ENCODE measurements at places on chromosomes 1 and 21.

DNA sequence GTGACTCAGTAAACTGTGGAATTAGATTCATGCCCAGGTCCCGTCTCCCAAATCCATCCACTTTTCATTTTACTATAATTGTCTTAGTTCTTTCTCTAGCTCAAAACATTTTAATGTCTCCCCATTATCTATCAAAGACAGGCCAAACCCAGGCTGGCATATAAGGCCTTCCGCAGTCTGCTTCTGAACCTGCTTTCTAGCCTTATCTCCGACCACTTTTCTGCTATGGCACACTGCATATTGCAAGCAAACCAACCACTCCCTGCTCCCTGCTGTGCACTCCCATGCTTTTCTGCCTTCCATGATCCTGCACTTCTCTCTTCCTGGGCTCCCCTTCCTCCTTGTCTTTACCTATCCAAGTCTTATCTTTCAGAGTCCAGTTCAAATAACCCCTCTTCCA, 17.3 kb upstream of the PIGM start:
- DNase-seq = no peak

DNA sequence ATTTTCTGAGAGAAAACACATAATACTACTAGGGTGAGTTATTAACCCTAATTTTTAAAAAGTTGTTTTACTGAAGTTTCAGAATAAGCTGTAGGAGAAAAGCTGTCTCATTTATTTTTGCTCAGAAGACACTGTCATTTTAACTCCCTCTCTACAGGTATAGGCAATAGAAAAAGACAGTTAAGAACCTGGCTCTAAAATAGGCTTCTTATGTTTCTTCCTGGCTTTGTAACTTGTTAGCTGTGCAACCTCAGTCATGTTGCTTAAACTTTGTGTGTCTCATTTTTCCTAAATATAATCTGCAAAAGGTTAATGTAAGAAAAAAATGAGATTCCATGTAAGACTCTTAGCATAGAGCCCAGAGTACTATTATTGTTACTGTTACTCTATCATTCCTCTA, 64.4 kb downstream of the TTLL7 start:
- no peak for DNase-seq

GRCh38 chr1:185920602-185921001, 186.4 kb downstream of the HMCN1 start:
- no peak for DNase-seq

DNA sequence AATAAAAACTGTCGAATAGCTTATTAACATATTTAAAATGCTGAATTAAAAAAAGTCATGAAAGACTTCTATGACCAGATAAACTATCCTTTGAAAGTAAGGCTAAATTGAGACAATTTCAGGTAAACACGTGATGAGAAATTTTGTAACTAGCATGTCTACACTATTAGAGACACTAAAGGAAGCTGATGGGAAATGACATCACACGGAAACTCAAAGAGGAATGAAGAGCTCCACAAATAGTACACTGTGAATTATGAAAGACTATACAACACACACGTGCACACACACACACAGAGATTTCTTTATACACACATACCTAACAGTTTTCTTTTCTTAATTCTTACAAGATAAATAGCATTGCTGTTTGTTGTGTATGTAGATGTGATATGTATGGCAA, 70.9 kb upstream of the PLA2G4A start:
- DNase-seq = no peak

DNA sequence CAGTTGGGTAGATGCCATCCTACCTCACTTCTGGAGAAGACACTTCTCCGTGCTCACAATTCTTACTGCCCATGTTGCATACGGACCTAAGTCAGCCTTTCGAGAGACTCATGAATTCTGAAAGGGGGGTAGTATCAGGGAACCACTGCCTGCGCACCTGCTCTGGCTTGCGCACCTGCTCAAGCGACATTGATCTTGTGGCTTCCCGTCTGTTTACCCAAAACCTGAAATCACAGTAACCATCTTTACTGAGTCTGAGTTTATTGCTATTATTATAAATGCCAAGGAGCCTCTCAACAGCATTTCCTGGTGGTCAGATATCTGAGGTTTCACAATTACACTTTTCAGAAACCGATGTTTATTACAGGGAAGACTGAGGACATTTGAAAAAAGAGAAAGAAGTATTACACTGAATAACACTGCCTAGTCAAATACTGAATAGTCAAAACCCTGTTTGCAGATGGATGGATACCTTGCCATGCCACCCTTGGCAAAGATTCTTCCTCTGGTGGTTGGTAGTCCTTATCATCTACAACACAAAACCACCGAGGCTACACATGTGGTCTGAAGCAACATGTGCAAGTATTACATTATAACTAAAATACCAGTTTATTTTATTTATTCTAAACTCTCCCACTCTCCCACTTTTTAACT, 208.7 kb downstream of the SIPA1L2 start:
- no peak for DNase-seq

DNA sequence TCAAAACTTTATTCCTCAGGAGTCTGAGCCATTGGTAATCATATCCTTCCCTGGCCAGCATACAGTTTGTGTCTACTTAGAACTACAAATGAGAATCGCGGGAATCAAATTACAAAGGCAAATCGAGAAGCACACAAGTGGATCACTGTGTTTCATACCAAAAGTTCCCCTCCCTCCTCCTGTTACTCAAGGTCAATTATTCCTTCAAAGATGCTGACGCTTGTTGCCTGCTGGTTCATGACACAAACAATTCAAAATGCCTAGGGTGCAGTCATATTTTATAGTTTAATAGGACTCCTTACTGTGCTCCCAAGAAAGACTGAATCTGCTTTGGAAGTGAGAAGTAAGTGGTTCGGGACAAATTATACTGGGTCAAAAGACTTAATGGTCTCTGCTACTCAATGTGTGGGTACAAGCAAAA, 93.0 kb upstream of the PBX1 start:
- DNase-seq = no peak

- no peak for DNase-seq
These were observed 179.7 kb upstream of the C1orf174 start for GRCh38 chr1:4079815-4080214.
